ENCODE measurements at places on chromosomes 16 and 17.

- DNase-seq: peak; percentile 48
These were observed 38.1 kb downstream of the SOST start for GRCh38 chr17:43720311-43721060.

DNA sequence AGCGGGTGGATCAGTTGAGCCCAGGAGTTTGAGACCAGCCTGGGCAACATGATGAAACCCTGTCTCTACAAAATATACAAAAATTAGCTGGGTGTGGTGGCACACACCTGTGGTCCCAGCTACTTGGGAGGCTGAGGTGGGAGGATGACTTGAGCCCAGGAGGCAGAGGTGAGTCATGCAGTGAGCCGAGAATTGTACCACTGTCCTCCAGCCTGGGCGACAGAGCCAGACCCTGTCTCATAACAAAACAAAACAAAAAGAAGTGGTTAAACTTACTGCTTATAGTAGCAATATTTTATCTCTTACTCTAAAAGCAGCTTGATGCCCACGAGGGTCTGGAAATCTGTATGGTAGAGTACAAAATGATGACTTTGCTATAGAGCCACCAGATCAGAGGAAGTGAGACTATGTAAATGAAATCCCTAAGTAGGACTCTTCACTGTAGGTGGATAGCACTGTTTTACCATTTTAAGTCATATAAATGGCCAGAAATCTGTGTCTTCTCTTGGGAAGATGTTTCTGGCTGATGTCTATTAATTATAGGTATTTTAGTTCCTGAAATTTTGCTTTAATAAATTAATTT is 60.4 kb upstream of the MRC2 start:
- DNase-seq: no peak

DNA sequence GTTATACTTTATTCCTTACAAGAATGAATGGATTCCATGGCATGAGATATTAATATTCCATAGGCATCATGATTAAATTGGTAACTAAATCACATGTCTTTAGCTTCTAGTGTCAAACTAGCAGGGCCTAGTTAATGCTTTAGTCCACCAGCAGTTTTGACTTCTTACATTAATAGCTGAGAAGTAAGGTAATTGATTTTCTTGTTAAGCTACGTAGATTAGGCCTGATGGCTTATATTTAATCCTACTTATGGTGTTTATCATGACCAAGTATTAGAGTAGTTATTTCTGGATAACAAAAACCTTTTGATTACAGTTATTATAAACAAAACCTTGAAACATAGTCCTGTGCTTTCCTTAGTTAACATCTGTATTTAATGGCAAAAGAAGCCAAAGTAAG is 184.5 kb downstream of the TANC2 start:
- no peak for DNase-seq

- DNase-seq: no peak
These were observed 162.4 kb downstream of the PPM1E start for GRCh38 chr17:58918072-58918471.

- DNase-seq: no peak
These were observed 5.1 kb downstream of the CCL18 start for GRCh38 chr17:36069136-36069535.

GRCh38 chr16:11708421-11708820 is 34.2 kb downstream of the TXNDC11 start:
- DNase-seq: no peak

- no peak for DNase-seq
These were observed 135.4 kb downstream of the CLEC16A start for GRCh38 chr16:11079652-11080187.

- DNase-seq: no peak
These were observed 5.2 kb upstream of the OR4D2 start for GRCh38 chr17:58161566-58161965.

DNA sequence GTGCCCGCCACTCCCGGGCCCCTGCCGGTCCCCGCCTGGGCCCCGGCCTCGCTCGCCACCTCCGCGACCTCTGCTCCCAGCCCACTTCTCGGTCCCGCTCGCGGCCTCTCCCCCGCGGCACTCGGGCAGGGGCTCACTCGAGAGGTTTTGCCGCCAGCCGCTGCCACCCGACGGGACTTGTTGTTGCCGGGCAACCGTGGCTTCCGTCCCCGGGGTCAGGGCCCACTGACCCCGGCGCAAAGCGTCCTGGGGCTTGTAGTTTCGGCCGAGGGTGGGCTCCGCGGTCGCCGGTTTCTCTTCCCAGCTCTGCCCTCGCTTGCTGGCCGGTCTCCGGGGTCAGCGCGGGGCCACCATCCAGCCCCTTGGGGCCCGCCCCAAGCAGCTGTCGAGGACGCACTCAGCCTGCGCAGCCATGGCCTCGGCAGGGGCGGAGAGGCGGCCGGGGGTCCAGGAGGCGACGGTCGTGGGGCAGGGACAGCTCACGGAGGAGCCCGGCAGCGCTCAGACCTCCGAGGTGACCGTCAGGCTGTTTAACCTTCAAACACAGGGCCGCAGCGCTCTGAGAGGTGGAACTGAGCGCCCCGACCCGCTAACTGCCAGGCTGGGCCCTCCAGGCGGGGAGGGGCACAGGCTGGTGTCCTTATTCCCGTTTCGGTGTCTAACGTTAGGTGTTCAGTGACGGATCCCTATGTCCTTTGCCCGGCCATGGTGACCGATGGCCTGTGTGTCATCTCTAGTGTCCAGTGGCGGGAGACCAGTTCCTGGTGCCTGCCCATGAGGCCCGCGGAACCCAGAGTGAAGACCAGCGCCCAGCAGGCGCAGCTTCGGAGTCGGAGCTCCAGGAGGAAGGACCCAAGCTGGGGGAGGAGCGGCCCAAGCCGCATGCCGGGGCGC is at the start of the genes C16orf86 and ENKD1:
Gene C16orf86, plus strand, starts transcription at position 256 of the 894 bp plus-strand sequence. Its CDS starts 157 bp downstream, at position 413.
Gene ENKD1, minus strand, starts transcription at position 192 of the 894 bp plus-strand sequence. CDS start 308 bp downstream, outside the sequence.
- peak; percentile 72 for DNase-seq

GRCh38 chr16:75745242-75745641 is 19.0 kb upstream of the CPHXL start:
- DNase-seq: no peak

GRCh38 chr17:49890077-49890821 is 42.4 kb upstream of the TAC4 start:
- no peak for DNase-seq

GRCh38 chr17:42878123-42878880 is 22.3 kb upstream of the G6PC1 start:
- no peak for DNase-seq

GRCh38 chr16:4124535-4125294 is 8.5 kb upstream of the ADCY9 start:
- DNase-seq: no peak

DNA sequence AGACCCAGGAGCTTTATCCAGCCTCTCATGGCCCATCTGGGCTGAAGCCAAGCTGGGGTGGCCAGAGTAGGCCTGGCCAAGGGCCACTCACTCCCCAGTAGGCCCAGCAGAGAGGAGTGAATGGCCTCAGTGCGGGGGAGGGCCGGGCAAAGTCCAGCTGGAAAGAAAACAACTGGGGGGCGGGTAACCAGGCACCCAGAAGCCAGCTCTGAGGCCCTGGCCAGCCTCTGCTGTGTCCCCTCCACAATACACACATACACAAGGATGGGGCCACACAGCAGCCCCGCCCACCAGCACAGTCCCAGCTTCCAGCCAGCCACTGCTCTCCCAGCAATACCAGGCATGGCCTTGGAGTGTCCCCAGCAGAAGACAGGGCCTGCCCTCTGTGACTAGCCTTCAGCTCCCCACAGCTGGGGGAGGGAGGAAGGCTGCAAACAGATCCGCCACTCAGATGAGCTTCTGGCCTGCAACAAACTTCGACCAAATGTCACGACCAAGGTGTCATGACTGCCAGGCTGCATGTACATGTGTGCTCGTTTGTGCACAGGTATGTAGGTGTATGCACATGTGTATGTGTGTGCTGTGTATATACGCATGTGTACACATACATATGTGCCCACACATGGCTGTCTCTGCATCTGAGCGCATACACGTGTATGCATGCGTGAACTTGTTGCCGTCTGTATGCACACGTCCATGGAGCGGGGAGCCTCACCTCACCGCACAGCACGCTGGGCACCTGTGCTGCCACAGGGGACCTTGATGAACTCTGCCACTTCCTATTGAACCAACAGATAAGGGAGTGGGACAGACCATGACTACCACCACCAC is 5.0 kb downstream of the CARHSP1 start:
- DNase-seq: no peak

GRCh38 chr17:74998783-74999182 is 11.4 kb downstream of the CDR2L start:
- DNase-seq: no peak

DNA sequence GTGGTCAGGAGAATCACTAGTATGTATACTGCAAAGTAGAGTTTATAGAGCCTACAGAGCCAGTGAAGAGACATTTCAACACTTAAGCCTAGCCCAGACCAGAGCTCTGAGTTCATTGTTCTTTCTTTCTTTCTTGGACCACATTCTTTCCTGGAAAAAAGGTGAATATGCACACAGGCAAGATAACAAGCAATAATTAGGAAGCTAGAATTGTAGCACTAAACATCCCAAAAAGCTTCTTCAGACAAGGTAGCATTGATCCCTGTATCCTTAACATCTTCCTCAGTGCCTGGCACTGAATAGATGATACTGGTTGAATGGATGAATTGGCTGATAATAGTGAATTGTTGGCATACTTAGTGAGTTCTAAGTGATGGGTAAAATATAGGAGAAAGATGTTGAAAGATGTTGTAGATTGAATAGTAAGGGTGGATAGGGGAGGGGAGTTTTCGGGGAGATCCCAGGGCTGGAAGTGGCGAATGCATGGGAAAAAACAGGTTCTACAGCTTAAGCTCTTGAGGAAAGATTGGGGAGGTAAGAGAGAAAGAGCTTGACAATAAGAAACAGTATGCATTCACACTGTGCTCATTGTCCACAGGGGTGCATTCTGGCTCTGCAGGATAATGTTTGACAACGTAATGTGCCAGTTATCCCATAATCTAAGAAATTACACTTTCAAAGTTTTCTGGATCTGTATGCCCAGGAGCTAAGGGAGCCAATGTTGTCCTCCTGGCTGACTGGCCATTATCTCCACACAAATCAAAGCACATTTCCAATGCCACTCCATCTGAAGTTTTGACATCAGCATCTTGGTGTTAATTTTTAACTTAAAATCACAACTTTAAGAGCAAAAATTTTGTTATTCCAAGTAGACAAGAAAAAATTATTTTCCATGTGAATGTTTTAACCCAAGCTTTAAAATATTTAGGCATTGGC is 35.6 kb downstream of the TUBD1 start:
- DNase-seq: no peak

DNA sequence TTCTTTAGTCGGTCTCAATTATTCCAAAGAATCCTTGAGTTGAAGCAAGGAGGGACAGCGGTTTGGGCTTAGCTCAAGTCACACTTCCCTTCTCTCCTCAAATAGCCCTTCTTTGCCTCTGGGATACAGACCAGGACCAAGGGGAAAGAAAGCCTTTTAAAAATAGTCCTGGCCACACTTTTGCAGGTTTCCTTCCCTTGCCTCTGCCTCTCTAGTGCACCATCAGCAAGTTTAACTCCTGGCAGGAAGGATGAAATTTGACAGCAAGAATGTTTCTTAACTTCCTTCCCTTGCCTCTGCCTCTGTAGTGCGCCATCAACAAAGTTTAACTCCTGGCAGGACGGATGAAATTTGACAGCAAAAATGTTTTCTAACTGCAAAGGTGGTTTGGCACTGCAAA is 7.2 kb upstream of the G6PC1 start:
- no peak for DNase-seq

- no peak for DNase-seq
These were observed 6.4 kb upstream of the LYRM9 start for GRCh38 chr17:27899525-27899924.

GRCh38 chr16:410516-411178 is 9.0 kb downstream of the DECR2 start:
- DNase-seq: no peak

DNA sequence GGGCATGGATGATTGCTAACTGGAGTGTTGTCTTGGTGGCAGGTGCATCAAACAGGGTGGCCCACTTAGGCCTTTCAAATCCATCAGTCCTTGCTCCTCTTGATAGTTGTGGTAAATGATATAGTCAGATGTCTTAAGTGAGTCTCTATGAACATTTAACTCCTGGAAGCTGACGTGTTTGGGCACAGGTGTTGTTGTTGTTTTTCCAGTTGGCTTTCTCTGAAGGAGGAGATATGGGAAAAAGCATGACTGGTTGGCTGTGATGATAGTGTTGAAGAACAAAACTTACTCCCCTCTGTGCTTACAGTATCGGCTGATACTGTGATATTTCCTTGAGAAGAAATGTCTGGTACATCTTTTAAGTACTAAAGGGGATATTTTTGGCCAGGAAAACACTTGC is 18.0 kb downstream of the TNRC6A start:
- no peak for DNase-seq

GRCh38 chr16:49513040-49513439 is 139.4 kb downstream of the C16orf78 start:
- DNase-seq: no peak

GRCh38 chr16:89001117-89002027 is 24.4 kb upstream of the CBFA2T3 start:
- DNase-seq: no peak

GRCh38 chr17:40025991-40026815 is 11.0 kb downstream of the CSF3 start:
- peak; percentile 7 for DNase-seq

DNA sequence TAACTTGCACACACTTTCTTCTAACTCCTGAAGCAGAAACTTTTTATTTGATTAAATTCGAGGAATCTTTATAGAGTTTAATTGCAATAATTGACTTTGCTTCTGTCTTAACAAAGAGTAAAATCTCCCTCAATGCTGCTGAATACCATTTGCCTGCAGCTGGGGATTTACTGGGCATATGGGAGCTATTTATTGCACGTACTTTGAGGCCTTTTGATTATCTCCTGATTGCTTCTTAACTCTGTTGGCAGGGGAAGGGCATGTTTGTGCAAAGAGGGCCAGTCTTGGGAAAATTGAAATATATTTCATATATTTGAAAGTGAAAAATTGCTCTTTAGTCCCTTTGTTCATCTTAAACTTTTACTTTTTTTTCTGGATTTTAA is 156.8 kb upstream of the CHMP6 start:
- DNase-seq: no peak

GRCh38 chr17:74430706-74431567 is 951 bp upstream of the GPRC5C start:
- no peak for DNase-seq

DNA sequence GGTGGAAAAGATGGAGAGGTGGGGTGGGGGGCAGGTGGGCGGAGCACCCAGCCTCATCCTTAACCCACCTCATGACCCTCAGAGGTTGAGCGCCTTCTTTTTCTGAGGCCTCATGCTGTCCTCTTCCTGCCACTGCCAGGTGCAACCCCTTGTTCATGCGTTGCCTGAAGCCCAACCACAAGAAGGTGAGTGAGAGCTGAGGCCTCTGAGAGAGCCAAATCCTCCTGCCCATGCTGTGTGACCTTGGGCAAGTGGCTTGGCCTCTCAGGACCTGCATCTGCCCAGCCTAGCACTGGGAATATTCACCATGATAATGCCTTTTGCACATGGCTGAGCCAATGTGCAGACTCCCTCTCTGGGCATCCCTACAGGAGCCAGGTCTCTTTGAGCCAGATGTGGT is 32.1 kb downstream of the MYO15A start:
- no peak for DNase-seq

DNA sequence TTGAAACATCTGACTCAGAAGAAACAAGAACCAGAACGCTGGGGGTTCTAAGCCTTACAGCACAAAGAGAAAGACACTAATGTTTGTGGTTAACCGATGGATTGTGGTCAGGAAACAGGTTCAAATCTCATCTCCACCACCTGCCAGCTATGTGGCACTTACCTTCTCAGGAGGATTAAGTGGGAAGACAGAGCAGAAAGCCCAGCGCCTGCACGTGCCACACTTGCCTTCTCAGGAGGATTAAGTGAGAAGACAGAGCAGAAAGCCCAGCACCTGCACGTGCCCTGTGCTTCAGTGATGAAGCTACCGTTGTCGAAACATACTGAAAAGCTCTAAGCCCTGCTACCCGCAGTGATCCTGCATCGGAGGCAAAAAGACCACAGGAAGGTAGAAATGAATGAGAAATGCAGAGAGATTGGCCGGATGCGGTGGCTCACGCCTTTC is 90.6 kb downstream of the NXN start:
- DNase-seq: no peak
